PC-9 (cell line): ENCODE measurements at places on chromosomes 5 and 9. TPM values are rescaled to one million over a fixed set of nuclear protein-coding genes. Genes with fewer than 3 reads are reported as not detected.
A peak's percentile ranks its signal among the peaks of the same experiment; 100 is the strongest.

- peak; percentile 64 for DNase-seq
Measured at GRCh38 chr5:132272311-132273210, 15.1 kb downstream of the PDLIM4 start.

- no peak for DNase-seq
Measured at GRCh38 chr9:110340306-110340705, 2.6 kb upstream of the TXNDC8 start.

GRCh38 chr9:87741326-87741725 lies 15.4 kb downstream of the CTSL start:
- no peak for DNase-seq

MLANA gene
- total RNA-seq, result not detected in 2 replicates

DNA sequence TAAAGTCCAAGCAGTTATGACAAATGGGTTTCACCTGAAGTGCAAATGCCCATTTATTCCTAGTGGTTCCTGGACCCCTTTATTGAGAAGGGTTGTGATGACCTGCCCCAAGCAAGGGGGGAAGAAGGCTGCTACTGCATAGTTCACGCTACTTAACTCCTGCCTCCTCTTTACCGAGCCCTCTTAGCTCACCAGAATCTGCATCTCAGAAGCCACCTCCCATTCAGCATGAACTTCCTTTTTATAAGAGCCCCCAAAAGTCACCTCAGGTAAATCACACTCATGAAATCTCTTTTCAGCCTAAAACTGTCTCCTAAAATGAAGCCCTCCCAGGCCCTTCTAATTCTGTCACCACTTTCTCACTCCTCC lies 26.6 kb upstream of the C9orf72 start:
- no peak for DNase-seq

- DNase-seq, result no peak
Measured at GRCh38 chr5:72032788-72033187, 74.5 kb upstream of the MAP1B start.

GRCh38 chr9:105076729-105077128 lies 148.8 kb upstream of the ABCA1 start:
- no peak for DNase-seq

- peak; percentile 3 for DNase-seq
Measured at GRCh38 chr5:107135391-107135790, 535.3 kb downstream of the EFNA5 start.

DNA sequence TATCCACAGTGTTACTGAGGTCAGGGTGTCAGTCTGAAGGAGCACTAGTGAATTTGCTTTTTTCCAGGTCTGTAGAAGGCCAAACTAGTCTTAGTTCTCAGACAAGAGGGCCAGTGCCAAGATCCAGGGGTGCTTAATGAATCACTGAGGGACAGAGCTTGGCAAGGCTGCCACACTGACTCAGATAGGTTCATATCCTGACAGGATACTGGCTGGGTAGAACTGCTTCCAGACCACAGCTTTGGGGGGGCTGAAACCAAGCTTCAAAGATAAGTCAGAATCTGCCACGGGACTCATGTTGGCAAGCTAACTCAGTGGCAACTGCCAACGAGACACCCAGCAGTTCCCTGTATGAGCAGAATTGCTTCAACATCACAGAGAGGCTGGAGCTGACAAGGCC lies 1125.4 kb downstream of the EFNA5 start:
- no peak for DNase-seq

SPATA31E1 gene
- not detected in 2 replicates for total RNA-seq

GRCh38 chr5:177601126-177601525 lies 1.2 kb downstream of the B4GALT7 start:
- no peak for DNase-seq
